ENCODE measurements at places on chromosomes 13 and 19. TPM values are rescaled to one million over a fixed set of nuclear protein-coding genes. Genes with fewer than 3 reads are reported as not detected.

Gene TNNI3
- not detected for total RNA-seq

Gene GRK1
- not detected for total RNA-seq

Gene DNAAF3
- 0.34 TPM for total RNA-seq

Gene PDE4C
- not detected for total RNA-seq

Gene CNN2
- 149 TPM for total RNA-seq

Gene CACNG7
- 9.0 TPM for total RNA-seq

Gene FFAR2
- total RNA-seq, result not detected

Gene KLK1
- not detected for total RNA-seq

Gene ZNF561
- total RNA-seq, result 20.2 TPM

Gene LINGO3
- not detected for total RNA-seq

Gene CASP14
- total RNA-seq, result not detected

Gene SYT3
- 0.05 TPM for total RNA-seq

Gene SELENOV
- not detected for total RNA-seq

Gene SPRY2
- 75.4 TPM for total RNA-seq

Gene TPTE2
- not detected for total RNA-seq

Gene MCEMP1
- not detected for total RNA-seq

Gene PNMA8A
- 5.6 TPM for total RNA-seq

Gene NLRP12
- 0.06 TPM for total RNA-seq

Gene PCDH8
- not detected for total RNA-seq

Gene ZNF665
- 1.7 TPM for total RNA-seq

Gene PSG11
- total RNA-seq, result not detected

Gene ILF3
- total RNA-seq, result 67.3 TPM

Gene C19orf73
- total RNA-seq, result 0.25 TPM

Gene ZNF69
- 3.8 TPM for total RNA-seq

Gene FAAP24
- total RNA-seq, result 2.3 TPM

Gene TMEM255B
- total RNA-seq, result not detected

Gene COL5A3
- 52.1 TPM for total RNA-seq
